ENCODE measurements at places on chromosomes 5 and 9.

- DNase-seq = no peak
Observed at GRCh38 chr5:172505845-172506244, 51.5 kb upstream of the SH3PXD2B start.

GRCh38 chr9:117825609-117826347 is 121.6 kb downstream of the TLR4 start:
- DNase-seq = peak; percentile 6

GRCh38 chr9:109181284-109181683 is 14.2 kb upstream of the FRRS1L start:
- DNase-seq = no peak

DNA sequence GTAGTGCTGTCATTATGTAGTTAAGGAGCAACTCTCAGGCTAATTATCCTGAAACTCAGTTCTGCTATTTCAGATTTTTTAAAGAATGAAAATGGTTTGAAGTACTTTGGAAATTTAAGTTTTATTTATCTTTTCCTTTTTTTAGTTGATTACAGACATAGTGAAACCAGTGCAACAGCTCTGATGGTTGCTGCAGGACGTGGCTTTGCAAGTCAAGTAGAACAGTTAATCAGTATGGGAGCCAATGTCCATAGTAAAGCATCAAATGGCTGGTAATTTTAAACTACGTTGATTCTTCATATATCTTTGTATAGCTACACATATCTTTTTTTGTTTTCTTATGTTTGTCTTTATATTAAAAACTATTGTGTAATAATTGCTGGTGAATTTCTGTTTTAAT is 34.9 kb downstream of the YTHDC2 start:
- no peak for DNase-seq

- no peak for DNase-seq
Observed at GRCh38 chr5:172776235-172776594, 5.2 kb upstream of the DUSP1 start.

GRCh38 chr9:105127863-105128220 is 116.6 kb upstream of the SLC44A1 start:
- DNase-seq = no peak

DNA sequence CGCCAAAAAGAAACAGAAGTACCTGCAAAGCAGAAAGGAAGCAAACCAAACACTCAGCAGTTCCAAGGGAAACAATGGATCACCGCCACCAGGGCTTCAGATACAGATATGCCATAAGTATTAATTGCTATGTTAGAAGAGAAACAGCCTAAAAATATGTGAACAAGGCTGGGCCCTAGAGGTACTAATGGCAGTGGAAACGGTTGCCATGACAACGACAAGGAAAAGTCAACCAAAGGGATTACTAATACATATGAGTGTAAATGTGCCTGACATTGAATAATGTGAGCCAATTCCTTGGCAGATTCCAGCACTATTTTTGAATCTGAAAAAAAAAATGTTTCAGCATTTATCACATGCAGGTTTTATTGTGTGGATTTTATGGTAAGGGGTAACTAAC is 75.0 kb downstream of the CAVIN4 start:
- DNase-seq = no peak

DNA sequence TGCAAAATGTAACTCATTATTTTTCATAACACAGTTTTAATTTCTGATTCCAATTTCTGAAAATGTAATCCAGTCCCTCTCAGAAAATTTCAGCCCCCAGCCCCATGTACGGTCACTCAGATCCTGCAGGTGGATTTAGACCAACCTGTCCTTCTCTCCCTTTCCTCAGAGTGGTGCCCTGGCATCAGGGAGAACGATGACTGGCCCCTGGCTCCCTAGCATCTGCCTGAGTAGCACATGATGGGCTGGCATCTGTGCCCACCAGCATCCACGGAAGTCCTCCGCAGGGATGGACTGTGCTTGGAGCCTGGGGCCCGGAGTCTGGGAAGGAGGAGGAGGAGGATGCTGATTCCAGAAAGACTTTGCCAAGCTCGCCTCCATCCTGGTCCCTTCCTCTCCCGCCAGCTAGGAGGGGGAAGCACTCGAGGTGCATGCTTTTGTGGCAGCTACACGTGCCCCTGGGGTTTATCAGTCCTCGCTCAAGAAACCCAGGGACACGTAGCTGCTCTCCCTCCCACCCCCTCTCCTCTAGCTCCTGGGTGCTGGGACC is 54.4 kb upstream of the RUFY1 start:
- DNase-seq = no peak

DNA sequence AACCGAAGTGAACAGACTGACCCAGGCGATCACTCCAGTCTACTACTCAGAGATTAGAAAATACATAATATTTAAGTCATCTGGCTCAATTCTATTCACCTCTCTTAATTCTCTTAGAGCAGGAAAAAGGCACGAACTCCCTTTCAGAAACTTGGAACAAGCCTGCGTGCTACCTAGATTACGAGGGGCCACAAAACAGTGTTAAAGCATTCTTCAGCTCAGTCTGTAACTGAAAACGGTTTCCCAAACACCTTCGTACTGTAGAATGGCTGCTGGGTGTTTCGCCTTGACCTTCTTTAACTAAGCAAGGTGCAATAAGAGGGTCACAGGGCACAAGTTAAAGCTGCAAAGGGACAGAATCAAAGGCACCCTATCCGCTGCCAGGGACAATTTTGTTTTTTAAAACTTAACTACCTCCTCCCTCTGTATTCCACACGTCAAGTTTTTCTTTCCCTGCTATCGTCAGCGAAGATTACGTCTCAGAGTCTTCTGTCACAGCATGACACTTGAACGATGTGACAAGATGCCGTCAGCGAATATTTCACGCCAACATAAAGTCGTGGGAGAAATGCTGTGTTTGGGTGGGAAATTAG is 687 bp downstream of the LYSMD3 start:
- DNase-seq = no peak

DNA sequence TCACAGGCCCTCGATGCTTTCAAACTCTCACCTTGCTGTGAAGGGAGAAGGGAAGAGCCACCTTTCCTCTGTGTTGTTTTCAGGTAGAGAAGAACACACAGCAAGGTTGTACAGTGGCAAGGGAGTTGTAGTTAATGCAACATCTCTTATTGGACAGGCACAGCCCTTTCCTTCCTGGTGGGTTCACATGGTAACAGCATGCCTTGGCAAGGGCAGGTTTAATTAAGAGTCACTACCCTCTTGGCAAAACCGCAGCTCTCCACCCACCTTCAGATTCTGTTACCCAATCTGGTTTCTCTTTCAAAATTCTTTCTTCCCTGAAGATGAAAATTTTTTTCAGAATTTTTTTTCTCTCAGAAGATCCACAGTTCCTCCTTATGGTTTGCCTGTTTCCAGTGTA is 253.1 kb downstream of the TLR4 start:
- no peak for DNase-seq

GRCh38 chr5:35593338-35593737 is 24.3 kb upstream of the SPEF2 start:
- DNase-seq = no peak

DNA sequence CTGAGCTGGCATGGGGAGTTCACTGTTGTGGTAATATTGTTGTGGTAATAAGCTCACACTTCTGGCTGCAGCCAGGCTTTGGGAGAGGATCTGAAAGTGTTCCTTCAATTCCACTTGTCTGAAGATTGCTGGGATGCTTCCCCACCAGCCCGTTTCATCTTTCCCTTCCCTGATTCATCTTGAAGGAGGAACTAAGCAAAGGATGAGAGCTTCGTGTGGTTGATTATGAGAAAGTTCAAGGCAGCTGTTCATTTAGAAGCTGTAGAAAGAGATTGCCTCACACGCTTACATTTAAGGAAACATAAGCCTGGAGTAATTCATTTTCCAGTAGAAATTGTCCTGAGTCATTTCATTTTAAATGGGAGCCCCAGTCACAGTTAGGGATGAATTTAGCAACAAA is 122.4 kb upstream of the GAS1 start:
- DNase-seq = no peak

Data from stimulated activated CD8-positive, alpha-beta memory T cell treated with anti-CD3 and anti-CD28 coated beads, Interleukin-12 subunit alpha, Interleukin-12 subunit beta, amount 100 ng/mL, for 4 hours (primary cell).